ENCODE measurements at places on chromosomes 7 and 10.
A peak's percentile ranks its signal among the peaks of the same experiment; 100 is the strongest.

GRCh38 chr7:17022920-17023319, 141.1 kb upstream of the AGR3 start:
- no peak for DNase-seq

DNA sequence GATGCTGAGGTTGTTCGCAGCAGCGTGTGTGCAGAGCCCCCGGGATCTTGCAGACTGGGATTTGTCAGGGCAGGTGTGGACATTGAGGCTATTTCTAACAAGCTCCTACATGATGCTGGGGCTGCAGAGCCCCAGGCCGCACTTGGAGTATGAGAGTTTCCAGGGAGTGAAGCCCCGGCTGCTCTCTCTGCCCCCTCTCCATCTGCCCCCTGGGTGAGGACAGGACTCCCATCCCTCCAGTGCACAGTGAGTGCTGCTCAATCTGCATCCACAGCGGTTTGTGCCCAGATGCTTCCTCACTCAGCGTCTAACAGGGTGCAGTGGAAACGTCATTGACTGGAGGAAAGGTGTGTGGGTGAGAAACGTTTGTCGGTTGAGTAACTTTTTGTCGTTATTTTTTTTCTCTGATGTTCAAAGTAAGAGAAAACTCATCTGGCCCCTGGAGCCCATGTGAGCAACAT, 25.3 kb downstream of the IL2RA start:
- DNase-seq, result peak; percentile 53

DNA sequence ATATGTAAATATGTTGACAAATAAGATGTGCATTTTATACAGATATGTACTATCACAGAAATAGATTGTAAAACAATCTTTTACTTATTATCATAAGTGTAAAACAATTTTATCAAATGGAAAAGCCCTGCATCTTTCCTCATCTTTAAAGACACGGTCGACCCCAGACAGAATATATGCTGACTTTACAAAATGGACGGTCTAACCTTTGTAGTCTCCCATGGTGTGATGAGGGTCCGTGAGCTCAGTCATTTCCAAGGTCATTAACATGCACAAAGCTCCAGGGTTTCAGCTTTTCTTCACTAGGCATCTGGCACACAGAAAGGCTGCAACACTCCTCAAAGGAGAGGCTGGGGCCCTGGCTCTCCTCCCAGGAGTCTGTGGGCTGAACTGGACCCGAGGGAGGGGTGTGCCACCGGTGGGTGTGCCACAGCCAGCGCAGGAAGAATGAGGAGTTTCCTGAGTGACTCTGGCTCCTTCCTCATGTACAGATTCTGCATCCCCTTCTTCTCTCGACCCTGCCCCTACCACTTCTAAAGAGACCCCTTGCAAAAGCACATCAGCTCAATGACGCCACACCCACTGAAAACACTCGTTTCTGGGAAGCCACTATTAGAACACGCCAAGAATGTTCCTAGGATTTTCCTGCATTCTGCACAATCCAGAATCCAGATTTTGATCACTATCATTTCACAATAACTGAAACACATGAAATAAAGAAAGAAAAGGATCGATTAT, 26.2 kb upstream of the ABLIM1 start:
- DNase-seq, result no peak

GRCh38 chr10:27388761-27389399, 115.2 kb upstream of the RAB18 start:
- no peak for DNase-seq

GRCh38 chr10:4008676-4009382, 223.8 kb upstream of the KLF6 start:
- DNase-seq, result no peak

DNA sequence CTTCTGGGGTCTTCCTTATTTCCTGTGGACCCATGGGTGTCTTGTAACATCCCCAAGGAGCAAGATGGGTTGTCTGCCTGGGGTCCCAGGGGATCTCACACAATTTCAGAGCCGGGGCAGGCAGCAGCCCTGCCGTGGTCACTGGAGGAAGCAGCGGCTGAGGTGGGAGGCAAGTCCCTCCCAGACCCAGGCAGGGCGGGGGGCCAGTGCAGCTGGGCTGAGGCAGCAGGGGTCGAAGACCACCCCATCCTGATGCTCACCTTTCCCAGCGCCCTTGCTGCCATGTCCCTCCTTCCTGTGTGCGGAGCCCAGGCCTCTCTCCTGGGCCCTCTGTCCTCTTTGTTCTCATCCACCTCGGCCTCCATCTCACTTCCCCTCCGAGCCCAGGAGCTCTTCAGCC, 583.0 kb upstream of the COBL start:
- no peak for DNase-seq

DNA sequence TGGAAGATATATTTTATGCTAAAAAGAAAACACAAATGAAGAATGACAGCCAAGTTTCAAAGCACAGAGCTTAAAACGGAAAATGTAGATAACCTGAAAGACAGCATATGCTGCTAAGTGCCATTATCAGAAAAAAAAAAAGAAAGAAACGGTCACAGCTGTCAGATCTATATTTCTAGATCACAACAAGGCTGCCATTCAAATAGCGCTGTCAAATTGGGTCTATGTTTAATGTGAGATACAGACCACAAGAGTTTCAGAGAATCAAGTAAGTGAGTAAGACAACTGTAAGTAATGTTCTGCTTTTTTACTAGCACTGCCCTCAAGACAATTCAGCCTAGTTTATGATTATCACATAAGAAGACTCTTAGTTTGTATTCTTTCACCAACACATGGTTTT, 66.1 kb upstream of the RNF148 start:
- no peak for DNase-seq

DNA sequence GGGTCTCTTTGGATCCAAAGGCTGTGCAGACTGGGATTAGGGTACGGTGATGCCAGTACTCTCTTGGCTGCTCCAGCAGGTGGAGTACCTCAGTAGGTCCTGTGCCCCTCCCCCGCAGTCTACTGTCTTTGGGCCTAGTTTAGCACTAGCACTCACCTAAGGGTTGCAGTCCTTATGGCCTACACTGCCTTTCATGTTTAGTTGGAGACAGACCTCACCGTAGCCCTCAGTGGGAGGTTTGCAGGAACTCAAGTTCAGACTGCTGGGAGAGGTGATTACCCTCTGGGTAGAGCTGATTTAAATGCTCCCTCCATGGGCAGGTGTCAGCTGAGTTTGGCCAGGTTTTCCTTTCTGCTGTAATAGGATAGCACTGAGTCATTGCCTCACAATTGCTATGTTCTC, 210.8 kb upstream of the TMEM196 start:
- DNase-seq, result no peak

- DNase-seq, result peak; percentile 70
Observed at GRCh38 chr10:49407552-49408137, 11.8 kb upstream of the DRGX start.

GRCh38 chr10:18880530-18880929, 168.1 kb upstream of the MALRD1 start:
- no peak for DNase-seq

GRCh38 chr10:73816917-73817729, 5.7 kb upstream of the NDST2 start:
- DNase-seq, result no peak

DNA sequence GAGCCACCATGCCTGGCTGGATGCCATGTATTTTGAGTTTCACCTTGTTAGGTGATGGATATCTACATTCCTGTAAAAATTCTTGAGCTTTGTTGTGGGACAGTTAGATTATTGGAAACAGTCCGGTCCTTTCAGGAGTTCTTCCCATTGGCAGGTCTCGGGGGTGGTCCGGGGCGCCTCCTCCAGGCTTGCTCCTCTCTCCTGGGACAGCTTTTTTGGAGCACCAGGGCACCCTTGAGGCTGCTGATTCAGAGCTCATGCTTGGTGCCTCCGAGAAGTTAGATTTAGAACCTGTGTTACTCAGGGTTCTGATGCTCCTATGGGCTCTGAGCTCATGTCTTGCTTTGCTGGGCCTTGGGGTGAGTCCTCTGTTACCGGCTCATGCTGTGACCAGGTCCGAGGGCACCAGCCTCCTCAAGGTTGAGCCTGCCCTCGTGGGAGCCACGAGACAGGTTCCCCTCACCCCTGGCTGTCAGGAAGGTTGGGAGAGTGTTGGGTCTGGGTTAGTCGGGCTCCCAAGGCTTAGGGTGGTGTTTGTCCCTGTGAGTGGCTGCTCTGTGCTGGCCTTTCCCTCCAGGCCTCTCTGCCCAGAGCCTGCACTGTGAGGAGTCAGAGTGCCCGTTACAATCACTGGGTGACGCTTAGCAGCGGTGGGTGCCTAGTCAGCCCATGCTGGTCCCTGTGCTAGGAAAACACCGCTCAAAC, 6.0 kb downstream of the SPRN start:
- no peak for DNase-seq

GRCh38 chr7:35448486-35448885, 194.6 kb upstream of the TBX20 start:
- no peak for DNase-seq

DNA sequence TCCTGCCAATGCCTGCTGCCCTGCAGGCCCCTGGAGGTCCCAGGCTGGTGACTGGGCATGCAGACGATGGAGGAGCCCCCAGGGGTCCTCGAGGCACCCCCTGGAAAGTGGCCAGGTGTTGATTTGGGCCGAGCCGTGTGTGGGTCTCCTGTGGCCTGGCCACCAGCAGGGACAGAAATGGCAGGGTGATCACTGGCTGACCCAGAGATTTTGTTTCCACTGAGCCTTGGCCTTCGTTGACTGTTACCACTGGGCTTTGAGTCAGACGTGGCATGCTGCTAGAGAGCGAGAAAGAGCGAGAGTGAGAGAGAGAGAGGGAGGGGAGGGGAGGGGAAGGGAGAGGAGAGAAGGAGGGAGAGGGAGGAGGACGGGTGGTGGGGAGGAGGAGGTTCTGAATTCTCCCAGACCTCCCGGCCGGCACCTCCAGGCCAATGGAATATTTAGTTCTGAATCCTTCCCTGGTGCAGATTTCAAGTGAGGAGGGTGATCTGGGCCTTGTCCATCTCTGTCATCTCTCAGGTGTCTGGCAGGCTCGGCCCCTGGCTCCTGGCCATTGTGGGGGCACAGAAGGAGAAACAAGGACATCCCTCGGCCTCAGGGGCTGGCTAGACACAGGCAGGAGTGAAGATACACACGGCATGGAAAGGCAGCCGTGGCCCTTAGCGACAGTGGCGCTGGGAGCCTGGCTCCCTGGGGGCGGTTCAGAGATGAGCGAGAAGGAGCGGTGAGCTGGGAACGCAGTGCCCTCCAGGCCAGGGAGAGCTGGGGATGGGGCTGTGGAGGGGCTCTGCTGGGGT, 58.2 kb downstream of the GLRX3 start:
- no peak for DNase-seq

DNA sequence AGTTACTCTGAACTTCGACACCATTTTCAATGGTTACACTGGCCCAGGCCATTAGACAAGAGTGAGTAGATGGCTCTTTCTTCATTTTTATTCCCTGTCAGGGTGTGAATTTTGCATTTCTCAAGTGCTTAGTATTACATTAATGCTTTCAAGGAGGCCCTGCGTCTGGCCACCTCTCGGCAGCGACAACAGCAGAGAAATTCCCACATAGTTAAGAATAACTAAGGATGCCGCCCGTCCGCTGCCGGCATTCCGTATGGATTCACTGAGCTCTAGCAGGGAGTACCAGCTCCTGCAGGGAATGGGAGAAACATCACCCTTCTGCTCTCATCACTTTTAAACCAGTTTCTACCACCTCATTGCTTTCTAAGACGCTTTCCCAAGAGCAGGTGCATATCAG, 153.6 kb downstream of the TCERG1L start:
- no peak for DNase-seq

- no peak for DNase-seq
Observed at GRCh38 chr10:11795101-11795920, 27.8 kb upstream of the PROSER2 start.

- DNase-seq, result no peak
Observed at GRCh38 chr7:134476044-134476443, 17.1 kb upstream of the AKR1B1 start.

- DNase-seq, result no peak
Observed at GRCh38 chr10:5445006-5445405, 32.6 kb downstream of the NET1 start.

DNA sequence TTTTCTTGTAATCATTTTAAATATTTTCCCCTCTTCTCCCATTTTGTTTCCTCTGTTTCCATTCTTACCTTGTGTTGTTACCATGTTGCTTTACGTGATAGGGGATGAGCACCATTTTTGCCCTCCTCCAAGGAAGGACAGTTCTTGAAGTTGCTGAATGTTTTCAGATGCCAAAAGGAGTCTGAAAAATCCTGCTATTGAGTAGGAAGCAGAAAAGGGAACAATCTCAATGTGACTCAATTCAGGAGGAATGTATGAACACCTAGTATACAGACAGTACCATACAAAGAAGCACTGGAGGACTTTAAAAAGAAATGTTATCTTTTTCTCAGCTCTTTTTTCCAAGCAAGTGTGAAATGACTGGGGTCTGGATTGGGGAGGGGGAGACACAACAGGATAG, 5.1 kb upstream of the NAMPT start:
- DNase-seq, result no peak

DNA sequence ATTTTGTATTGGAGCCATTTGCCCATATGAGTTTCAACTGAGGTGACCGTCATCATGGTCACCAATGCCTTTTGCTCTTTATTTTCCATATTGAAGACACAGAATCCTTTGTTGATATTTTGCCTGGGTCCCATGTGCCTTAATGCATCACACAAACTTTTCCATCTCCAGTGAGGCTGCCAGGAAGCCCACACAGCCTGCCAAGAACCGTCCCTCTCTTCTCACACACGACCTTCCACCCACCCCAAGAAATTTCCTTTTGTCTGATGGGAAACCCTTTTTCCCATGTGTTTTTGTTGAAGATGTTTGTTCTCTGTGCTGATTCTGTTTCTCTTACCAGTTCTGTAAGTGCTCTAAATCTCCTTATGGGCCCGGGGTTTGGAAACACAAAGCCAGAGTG, 168.9 kb downstream of the CSTF2T start:
- no peak for DNase-seq

- DNase-seq, result peak; percentile 12
Observed at GRCh38 chr10:13271552-13272163, 28.2 kb downstream of the PHYH start.

GRCh38 chr10:83542774-83543411, 596.4 kb upstream of the GHITM start:
- DNase-seq, result no peak

DNA sequence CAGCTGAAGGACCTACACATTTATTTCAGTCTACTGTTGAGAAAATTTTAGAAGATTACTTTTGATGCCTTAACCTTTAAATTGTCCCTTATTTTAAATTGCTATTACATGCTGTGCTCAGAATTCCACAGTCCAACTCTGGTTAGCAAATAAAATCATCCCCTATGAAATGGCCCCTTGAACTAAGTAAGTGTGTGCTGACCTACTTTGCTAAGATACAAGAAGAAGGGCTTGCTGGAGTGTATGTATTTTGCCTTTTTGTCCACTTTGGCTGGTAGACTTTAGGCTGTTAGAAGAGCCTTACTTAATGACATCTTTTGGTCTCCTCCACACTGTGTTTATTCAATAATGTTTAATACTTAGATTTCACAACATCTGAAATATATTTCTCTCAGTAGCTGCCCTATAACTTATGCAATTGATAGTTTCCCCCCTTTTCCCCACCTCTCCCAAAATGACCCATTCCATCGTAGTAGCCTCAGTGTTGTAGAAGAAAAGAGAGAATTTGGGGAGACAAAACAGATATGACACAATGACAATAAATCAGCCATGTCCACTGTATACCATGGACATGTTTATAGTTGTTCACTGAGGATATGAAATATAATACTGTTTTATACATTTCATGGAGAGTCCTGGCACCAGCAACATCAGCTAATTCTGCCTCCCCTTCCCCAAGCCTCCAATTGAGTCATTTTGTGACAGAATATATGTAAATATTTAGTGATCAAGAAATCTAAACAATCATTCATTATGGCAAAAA, 107.8 kb upstream of the ASAH2 start:
- no peak for DNase-seq

All from stimulated activated effector memory CD8-positive, alpha-beta T cell treated with anti-CD3 and anti-CD28 coated beads, Interleukin-12 subunit alpha, Interleukin-12 subunit beta, amount 100 ng/mL, for 72 hours (primary cell).